SK-N-SH treated with all-trans-retinoic acid at 6 μM for 48 hours (cell line): ENCODE measurements at places on chromosomes 16 and 17.

DNA sequence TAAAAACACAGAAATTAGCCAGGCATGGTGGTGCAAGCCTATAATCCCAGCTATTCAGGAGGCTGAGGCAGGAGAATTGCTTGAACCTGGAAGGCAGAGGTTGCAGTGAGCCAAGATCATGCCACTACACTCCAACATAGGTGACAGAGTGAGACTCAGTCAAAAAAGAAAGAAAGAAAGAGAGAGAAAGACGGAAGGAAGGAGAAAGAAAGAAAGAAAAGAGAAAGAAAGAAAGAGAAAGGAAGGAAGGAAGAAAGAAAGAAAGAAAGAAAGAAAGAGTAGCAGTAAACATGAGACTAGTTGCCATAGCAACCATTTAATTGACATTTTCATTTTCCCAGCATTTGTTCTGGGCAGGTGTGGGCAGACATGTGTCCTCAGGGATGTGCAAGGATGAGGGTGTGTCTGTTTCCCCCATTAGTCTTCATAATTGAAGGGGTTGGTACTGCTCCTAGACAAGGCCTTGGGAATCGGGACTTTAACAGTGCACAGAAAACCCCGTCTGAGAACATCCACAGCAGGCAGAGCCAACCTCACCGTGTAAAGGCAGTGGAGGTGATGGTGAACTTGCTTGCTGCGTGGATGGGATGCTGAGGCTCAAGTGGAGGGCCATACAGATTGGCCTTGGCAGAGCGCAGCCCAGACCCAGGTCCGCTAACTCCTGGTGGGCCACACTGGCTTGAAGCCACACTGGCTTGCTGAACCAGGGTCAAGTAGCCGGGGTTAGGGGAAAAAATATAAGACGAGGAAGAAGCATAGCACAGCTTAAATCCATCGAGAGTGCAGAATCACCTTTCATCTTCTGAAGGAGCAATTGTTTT, 35.2 kb upstream of the KIFC3 start:
- no peak for ATAC-seq

- no peak for ATAC-seq
Observed at GRCh38 chr17:49587366-49588073, 11.8 kb downstream of the NXPH3 start.

- ATAC-seq, result no peak; the same call in 2 of the 3 replicates
Observed at GRCh38 chr16:49750341-49751000, 105.4 kb downstream of the ZNF423 start.

GRCh38 chr16:23537390-23537789, 19.8 kb downstream of the EARS2 start:
- ATAC-seq, result no peak

DNA sequence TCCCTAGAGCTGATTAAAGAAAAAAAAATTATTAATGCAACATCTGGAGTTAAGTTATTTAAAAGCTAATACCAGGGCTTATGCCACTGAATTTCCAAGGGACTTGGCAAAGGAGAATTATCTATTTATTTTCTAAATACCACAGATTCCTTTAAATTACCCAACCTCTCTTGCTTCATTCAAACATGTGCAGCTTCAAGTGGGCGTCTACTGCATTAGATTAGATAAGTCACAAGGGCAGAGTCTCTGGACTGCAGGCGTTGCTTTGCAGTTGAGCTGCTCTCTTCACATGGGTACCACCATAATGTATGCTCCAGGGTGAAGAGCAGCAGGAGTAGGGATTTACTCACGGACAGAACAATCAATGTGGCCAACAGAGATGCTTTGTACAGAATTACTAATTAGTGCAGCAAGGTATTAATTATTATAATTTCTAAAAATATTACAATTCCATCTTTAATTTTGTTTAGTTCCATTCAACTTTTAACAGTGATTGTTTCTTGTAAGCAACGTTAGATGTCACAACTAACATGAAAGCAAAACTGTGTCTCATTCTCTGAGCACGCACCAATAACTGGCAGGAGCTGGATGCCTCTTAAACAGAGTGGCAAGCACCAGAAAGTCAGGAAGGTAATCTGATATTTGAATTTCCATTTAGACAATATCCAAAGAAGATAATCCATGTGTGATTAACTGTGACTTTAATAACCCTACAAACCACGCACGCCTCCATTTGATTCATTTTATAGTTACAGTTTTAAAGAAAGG, 214.2 kb downstream of the STX8 start:
- ATAC-seq, result peak; percentile 83

GRCh38 chr16:63714876-63715275, 1407.0 kb downstream of the CDH11 start:
- ATAC-seq, result no peak

- peak; percentile 73 for ATAC-seq
Observed at GRCh38 chr17:32277284-32277683, 11.7 kb downstream of the RHBDL3 start.

GRCh38 chr17:52979921-52980320, 821.4 kb upstream of the CA10 start:
- no peak for ATAC-seq

- peak; percentile 6; the same call in 1 of the 3 replicates for ATAC-seq
Observed at GRCh38 chr17:79915850-79916430, 76.7 kb upstream of the CBX4 start.

GRCh38 chr16:15811481-15812400, 45.1 kb downstream of the MYH11 start:
- ATAC-seq, result no peak

- ATAC-seq, result peak; percentile 83
Observed at GRCh38 chr17:9529033-9529700, 46.5 kb downstream of the STX8 start.

DNA sequence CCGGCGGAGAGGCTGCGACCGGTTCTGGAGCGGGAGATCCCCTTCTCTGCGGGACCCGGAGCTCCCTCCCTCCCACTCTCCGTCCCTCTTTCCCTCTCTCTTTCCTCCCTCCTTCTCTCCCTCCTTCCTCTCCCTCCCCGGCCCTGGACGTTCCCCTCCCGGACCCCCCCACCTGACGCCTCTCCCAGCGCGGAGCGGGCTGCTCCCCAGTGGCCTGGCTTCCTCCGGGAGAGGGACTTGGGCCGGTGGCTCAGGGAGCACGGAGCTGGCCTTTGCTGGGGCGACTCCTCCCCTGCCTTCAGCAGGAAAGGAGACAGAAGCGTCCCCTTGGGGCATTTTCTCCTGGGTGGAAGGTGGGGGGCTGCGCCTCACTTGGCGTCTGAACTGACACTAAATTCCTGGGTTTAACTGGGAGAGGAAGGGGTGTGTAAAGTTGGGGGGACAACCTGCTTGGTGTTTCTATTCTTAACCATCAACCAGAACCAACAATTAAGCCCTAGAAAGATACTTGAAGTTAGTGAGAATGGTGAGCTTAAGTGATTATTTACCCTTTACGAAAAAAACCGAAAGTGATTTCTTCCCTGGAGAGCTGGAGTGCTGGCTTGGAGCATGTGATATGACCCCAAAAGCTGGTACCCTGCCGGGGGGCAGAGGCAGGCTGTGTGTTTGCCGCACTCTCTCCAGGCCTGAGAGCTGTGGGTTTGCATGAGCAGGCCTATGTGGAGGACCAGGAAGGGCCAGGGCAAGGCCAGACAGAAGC, 775 bp downstream of the SPIRE2 start:
- peak; percentile 16 for ATAC-seq

GRCh38 chr17:40516581-40517285, 15.3 kb upstream of the TNS4 start:
- peak; percentile 32 for ATAC-seq

- no peak for ATAC-seq
Observed at GRCh38 chr17:4777969-4778760, 6.5 kb downstream of the TM4SF5 start.

- no peak for ATAC-seq
Observed at GRCh38 chr16:61595605-61596004, 440.6 kb downstream of the CDH8 start.

- ATAC-seq, result no peak; the same call in 2 of the 3 replicates
Observed at GRCh38 chr16:75556431-75556950, 439 bp upstream of the TMEM231 start.

- ATAC-seq, result no peak
Observed at GRCh38 chr16:12557786-12558185, 245.9 kb downstream of the CPPED1 start.

GRCh38 chr17:13797863-13798262, 196.1 kb upstream of the HS3ST3A1 start:
- no peak for ATAC-seq

DNA sequence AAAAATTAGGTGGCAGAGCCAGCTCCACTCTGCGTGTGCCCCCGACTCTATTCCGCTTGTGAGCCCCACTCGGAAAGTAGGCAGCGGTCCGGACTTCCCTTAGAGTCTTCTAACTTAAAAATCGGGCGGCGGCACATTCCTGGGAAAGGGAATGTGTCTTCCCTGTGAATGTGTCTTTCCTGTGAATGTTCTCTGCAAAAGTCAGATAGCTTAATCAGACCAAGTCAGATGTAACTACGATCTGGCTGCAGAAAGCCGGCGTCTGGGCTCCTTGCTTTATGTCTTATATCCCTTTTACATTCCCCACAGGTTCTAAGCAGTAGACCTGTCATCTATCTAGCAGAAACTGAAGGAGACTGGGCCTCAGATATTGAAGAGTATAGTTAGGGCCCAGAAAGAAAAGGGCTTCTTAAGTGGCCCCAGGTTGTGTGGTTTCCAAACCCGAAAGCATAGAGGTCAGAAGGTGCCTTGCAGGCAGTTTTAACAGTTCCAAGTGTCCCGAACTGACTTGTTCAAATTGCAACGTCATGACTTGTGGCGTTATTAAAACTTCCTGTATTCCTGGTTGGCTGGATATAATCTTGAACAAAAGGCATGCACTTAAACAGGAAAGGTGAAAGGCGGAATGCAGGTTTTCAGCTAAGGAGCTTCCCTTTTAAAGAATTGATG, 601 bp downstream of the PHKB start:
- ATAC-seq, result peak; percentile 65

- ATAC-seq, result no peak
Observed at GRCh38 chr17:8089728-8090127, 2.2 kb upstream of the ALOX12B start.

GRCh38 chr17:15263680-15264079, 1.4 kb downstream of the PMP22 start:
- no peak for ATAC-seq

GRCh38 chr17:17836818-17837379, at the start of gene SREBF1:
Gene SREBF1 (minus strand): TSS chr17:17836986. CDS start chr17:17836817, 169 bp downstream.
- ATAC-seq, result peak; percentile 21

DNA sequence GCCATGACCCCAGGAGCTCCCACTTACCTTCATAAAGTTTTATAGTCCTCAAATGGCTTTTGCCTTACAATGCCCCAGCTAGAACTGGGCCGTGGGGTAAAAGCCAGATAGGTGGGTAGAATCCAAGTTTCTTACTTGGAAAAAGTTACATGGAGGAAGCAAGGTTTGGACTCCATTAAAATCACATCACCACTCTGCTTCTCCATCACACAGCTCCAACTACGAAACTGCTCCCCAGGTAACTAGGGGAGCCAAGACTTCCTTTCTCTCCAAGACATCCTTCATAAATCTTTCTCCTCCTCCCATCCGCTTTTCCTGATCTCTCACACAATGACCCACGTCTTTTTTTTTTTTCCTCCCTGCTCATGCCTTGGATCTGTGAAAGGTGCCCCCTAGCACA, 130.8 kb upstream of the RCVRN start:
- ATAC-seq, result no peak

DNA sequence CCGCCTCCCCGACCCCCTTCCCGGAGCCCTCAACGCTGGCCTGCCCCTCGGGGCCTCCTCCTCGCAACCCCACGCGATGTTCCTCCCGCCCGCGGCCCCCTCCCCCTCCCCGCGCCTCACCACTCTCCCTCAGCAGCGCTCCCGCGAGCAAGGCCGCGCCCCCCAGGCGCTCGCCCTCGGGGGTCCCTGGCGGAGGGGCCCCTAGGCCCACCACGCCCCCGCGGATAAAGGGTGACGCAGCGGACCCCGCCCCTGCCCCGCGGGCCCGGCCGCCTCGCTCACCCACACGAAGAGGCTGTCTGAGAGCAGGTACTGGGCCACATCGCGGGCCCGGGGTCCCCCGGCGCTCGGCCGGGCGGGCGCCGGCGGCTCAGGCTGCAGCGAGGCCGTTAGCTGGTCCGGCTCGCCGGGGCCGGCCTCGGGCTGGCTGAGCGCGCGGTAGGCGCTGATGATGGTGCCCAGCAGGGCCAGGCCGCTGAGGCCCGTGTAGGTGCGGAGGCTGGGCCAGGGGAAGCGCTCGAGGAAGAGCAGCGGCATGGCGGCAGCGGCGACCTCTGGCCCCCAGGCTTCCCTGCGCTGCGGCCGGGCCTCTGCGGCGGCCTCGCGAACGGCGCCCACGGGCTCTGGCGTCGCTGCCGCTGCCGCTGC, 430 bp downstream of the AMFR start:
- peak; percentile 40 for ATAC-seq

GRCh38 chr17:51731941-51732722, 426.4 kb downstream of the CA10 start:
- ATAC-seq, result no peak
